HuH-7 (cell line): ENCODE measurements at places on chromosomes 1 and 21.

DNA sequence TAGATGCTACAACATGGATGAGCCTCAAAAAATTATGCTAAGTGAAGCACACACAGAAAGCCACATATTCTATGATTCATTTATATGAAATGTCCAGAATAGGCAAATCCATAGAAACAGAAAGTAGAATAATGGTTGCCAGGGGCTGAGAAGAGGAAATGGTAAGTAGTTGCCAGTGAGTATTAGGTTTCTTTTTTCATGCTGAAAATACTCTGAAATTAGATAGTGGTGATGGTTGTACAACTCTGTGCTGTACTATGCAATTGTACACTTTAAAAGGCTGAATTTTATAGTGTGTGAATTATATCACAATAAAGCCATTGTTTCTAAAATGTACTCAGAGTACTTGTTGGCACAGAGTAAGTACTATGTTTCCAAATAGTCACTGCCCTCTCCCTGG, 15.5 kb upstream of the GFI1 start:
- no peak for DNase-seq

GRCh38 chr1:32178380-32179192, 889 bp upstream of the TXLNA start:
- peak; percentile 73 for DNase-seq

DNA sequence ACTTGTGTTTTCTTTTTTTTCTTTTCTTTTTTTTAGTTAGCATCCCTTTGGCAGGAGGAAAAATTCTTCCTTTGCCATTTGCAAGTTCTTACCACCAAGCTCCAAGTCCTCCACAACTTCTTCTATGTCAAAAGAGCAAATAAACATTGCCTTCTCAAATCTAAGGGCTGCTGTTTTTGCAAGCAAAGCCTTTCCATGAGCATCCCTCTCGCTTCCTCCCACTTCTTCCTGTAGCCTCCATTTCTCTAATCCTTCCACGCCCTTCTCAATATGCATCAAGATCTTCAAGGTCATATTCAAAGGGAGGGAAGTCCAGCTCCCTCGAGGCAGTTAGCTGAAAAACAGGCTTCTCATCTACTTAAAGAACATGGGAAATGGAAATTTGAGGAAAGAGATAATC, 147.1 kb downstream of the ADSS2 start:
- DNase-seq, result no peak

GRCh38 chr1:210310562-210311153, 18.0 kb upstream of the HHAT start:
- no peak for DNase-seq

DNA sequence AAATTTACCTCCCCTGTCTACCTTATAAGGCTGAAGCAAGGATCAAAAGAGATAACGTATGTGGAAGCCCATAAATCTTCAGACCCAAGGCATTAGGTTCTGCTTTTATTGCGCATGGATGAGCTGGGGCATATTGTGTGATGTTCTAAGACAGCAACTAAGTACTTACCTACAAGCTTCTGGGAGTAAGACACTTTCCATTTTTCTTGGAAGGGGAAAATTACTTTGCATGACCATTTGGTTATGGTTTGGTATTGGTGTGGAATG, 21.1 kb downstream of the LMOD1 start:
- no peak for DNase-seq

DNA sequence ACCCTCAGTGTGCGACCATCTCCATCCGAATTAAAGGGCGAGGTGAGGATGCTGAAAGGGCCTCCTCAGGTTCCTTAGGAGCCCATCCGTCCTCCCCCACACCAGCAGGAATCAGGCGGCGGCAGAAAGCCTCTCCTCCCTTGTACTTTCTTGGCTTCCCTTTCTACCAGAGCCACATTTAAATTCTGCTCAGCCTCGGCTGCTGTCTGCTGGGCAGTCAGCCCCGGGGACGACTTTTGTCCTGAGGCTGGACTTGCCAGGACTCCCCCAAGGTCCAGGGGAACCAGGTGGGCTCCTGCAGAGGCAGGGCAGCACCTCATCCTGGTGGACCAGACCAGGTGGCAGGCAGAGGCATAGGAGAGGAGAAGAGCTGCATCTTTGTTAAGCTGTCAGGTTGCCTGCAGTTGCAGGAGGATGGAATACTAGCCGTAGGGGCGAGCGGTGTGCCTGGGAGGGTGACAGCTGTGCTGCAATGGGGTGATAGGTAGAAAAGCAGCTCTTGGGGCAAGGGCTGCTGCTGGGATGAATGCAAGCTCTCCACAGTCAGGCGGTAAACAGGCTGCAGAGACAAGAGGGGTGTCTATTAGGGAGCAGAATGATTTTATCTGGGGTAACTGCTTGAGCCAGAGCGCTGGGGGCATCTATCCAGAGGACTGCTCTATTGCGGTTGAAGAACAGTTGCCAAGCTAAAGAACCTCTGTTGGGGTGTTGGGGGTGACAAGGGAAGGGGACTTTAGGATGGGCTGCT, 46.2 kb upstream of the WASF2 start:
- DNase-seq, result no peak

GRCh38 chr1:3742439-3743298, 9.6 kb upstream of the CCDC27 start:
- DNase-seq, result no peak

DNA sequence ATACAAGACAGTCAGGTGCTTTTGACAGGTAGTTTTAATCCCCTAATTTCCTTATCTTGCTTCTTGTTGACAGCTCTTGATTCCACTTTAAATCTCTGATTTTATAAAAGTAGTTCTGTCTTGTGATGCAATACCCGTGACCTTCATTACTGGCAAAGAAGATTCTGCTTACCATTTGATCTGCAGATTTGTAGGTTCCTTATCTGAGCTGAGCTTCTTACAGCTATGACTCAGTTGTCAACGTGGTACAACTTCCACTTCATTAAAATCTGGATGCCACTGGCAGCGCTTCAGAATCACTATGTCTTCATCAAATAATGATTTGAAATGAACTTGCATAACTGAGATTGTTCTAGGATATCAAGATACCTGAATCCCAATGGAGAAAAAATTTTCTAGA, 543.6 kb upstream of the B3GALT2 start:
- no peak for DNase-seq

- DNase-seq, result no peak
These were observed 54.8 kb downstream of the CTTNBP2NL start for GRCh38 chr1:112450773-112451172.

- DNase-seq, result no peak
These were observed 393 bp downstream of the LYSMD1 start for GRCh38 chr1:151165281-151165737.

DNA sequence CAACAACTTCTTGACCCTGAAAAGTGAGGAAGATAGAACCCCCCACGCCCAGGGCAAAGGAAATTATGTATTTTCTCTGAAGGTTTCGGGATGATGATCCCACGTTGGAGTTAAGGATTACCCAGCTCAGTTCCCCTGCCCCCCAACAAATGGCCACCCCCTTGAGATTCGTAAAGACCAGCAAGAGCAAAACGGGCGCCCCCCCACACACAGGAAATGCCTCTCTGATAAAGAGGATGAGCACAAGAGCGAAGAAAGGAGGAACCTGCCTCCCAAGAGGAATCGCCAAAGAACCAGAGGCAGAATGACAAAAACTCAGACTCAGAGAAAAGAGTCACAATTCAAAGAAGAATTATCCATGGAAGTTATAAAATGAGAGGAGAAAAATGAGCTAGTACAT, 576.9 kb downstream of the MATN1 start:
- no peak for DNase-seq
